B cell (primary cell): ENCODE measurements at places on chromosomes 12 and 14. TPM values are rescaled to one million over a fixed set of nuclear protein-coding genes. Genes with fewer than 3 reads are reported as not detected.

GLI1 gene
- total RNA-seq = 3.9 and 4.1 TPM in 2 replicates

ALG10B gene
- 10.6 and 13.0 TPM in 2 replicates for total RNA-seq

DNA sequence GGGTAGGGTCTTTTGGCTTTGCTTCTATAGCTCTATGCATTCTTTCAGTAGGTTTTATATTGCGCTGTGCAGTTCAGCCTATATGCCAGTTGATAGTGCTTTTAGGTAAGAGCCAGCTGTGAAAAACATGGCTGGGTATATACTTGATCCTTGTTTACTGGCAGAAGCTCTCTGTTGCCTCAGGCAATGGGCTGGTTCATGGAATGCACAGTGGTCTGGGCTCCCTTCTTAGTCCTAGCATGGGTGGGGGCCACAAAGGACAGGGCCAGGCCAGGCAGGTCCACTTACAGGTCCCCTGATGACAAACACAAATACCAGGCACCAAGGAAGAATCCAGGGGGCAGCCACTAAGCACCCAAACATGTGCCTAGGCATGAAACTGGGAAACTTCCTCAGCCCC, 240.7 kb downstream of the SEC23A start:
- no peak for DNase-seq

FZD10 gene
- total RNA-seq = not detected in 2 replicates

DNA sequence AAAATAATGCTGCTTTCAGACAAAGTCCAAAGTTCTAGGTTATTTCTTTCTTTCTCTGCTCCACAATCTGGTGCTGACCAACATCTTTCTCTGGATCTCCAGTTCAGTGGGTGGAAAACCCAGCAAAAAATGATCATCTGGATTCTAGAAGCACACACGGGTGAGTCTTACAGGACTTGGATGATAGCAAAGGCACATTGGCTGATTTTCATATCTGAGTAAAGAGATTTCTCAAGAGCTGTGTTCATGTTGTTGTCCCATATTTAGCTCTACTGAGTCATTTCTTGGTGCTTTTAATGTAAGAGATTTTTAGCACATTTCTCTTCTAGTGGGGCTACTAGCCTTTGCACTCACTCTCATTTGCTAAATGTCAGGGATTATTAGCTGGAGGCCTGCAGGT, 336.7 kb downstream of the GALC start:
- DNase-seq = no peak

POMT2 gene
- total RNA-seq = 36.6 and 44.1 TPM in 2 replicates

DNA sequence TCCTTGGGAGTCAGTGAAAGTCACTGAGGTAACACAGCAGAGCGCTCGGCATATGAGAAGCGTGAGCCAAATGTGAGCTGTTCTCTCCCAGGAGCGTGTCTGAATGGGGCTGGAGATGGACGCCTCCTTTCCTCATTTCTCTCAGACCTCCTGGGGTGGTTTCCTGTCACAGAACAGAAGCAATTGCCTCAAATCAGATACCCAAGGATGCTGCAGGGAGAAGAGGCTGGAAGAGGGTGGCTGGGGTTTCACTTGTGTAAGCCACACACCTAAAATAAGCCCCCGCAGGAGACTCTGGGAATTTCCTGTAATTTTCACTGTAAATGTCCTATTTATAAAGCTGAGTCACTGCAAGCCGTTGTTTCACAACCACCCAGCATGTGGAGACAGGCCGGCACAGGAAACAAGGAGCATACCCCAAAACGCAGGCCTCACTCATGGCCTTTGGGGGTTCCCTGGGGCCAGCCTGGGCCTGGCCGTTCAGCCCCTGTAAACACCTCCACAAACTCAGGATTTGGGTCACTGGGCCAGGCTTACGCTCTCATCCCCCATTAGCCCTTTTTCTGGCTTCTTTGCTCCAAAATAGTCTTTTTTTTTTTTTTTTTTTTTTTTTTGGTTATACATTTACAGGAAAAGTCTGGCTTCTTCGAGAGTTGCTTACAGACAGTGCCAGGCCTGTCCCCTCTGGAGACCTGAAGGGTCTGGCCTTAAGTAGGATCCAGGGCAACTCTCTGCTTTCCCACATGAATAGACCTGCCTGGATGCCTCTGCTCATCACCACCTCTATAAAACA, 55.3 kb downstream of the VCPKMT start:
- DNase-seq = peak; percentile 34

DNA sequence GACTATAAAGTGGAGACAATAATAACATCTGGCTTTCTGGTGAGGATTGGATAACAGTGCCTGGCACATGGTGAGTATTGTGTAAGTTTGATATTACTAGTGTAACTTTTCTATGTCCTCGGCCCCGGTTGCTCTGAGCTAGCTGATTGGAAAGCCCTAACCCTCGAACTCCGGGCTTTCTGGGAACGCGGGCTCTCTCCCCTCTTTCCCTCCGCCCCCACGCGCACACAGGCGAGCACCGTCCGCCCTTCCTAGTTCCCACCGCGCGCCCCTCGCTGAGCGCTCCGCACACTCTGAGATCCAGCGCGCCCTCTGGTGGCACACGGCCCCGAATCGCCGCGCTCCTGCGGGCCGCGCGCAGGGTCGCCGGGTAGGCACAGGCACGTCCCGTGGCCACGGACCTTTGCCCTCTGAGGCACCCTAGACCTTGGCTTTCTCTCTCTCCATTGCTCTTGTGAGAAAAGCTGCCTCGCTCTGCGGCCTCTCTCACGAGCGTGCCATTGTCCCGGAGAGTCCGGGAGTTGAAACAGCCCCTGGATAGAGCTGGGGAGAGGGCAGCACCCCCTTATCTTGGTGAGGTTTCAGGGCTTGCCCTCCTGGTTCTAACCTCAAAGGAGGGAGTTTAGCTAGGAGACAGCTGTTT, 23.2 kb upstream of the ESRRB start:
- peak; percentile 63 for DNase-seq
